PC-3 (cell line): ENCODE measurements at places on chromosomes 16 and 17. TPM values are rescaled to one million over a fixed set of nuclear protein-coding genes. Genes with fewer than 3 reads are reported as not detected.

DNA sequence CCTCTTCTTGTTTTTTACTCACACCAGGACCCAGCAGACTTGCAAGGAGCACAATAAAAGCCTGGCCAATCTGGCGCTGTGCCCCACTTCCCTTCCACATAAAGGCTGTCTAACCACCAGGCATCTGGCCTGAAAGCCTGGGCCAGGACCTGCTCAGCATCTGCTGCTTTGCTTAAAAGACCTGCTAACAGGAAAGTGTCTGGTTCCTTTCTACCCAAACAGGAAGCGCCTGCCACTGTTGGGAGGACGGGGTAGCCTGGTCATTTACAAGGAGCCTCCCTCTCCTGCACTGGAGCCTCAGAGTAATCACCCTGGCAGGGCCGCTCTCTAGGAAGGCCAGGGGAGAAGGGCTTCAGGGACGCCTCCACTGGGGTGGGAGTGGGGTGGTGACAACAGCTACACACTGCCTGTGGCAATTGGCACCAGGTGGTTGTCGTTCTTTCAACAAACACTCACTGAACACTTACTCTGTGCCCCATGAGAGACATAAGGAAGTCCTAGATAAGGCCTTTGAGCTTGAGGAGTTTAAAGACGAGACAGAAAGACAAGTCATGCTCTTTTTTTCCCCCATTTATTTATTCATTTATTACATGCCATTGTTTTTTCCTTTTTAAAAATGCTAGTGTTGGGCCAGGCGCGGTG is 6.3 kb upstream of the MMP28 start:
- H3K4me1 ChIP-seq = peaks cover 7% of the 10 kb centered on the region; the same call in 1 of the 2 replicates
- no peaks in the 10 kb centered on the region for H3K27me3 ChIP-seq
- no peak overlapping the region for H3K27ac ChIP-seq
- H3K36me3 ChIP-seq = no peaks in the 10 kb centered on the region

GRCh38 chr16:10624527-10624926 is 44.1 kb upstream of the EMP2 start:
- no peak for DNase-seq
- H3K27me3 ChIP-seq = no peaks in the 10 kb centered on the region
- no peak overlapping the region for H3K4me3 ChIP-seq
- no peaks in the 10 kb centered on the region for H3K36me3 ChIP-seq

DNA sequence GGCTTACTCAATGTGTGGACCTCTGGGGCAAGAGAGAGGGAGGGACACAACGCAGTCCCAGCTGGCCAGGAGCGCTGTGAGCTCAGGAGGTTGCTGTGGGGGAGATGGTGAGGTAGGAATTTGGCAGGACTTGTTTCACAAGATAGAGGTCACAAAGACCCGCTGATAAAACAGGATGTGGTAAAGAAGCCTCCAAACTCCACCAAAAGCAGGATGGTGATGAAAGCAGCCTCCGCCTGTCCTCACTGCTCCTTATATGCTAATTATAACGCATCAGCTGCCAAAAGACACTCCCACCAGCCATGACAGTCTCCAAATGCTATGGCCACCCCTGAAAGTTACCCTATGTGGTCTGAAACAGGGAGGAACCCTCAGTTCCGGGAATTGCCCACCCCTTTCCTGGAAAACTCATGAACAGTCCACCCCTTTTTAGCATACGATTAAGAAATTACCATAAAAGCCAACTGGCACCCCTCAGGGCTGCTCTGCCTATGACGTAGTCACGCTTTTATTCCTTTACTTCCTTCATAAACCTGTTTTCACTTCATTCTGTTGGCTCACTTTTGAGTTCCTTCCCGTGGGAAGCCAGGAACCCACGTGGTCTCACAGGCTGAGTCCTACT is 5.3 kb upstream of the EIF4A3 start:
- H3K27ac ChIP-seq = no peak overlapping the region
- no peak for DNase-seq
- H3K36me3 ChIP-seq = no peaks in the 10 kb centered on the region
- no peaks in the 10 kb centered on the region for H3K27me3 ChIP-seq
- no peak overlapping the region for H3K4me3 ChIP-seq
- no peaks in the 10 kb centered on the region for H3K4me1 ChIP-seq

DNA sequence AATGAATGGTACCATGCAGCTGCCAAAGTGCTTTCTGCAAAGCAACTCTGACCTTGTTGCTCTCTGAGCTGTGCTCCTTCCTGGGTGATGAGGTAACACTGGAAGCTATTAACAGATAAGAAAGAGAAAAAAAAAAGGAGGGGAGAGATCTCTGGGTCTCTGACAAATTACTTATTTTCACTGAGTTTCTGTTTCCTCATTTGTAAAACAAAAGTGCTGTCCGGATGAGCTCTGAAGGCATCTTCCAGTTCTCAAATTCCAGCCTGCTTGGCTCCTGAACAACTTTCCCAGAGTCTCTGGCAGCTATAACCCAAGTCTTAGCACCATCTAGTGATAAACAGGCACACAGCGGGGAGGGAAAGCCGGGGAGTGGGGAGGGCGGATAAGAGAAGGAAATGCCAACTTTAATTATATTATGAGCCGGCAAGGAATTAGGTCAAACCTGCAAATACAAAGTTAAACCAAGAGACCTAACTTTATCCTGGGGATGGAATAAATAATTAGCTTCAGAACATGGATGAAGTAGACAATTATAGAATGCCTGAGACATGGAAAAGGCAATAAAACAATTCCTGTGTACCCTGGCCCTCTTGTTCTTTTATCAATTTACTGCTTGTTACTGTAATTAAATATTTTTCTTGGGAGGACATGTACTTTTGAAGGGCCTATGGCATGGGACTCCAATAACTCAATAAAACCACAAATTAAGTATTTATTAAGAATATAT is 61.3 kb upstream of the KIFC3 start:
- DNase-seq = peak; percentile 71
- H3K4me3 ChIP-seq = no peak overlapping the region
- H3K27ac ChIP-seq = no peak overlapping the region
- peaks cover 22% of the 10 kb centered on the region for H3K4me1 ChIP-seq

DNA sequence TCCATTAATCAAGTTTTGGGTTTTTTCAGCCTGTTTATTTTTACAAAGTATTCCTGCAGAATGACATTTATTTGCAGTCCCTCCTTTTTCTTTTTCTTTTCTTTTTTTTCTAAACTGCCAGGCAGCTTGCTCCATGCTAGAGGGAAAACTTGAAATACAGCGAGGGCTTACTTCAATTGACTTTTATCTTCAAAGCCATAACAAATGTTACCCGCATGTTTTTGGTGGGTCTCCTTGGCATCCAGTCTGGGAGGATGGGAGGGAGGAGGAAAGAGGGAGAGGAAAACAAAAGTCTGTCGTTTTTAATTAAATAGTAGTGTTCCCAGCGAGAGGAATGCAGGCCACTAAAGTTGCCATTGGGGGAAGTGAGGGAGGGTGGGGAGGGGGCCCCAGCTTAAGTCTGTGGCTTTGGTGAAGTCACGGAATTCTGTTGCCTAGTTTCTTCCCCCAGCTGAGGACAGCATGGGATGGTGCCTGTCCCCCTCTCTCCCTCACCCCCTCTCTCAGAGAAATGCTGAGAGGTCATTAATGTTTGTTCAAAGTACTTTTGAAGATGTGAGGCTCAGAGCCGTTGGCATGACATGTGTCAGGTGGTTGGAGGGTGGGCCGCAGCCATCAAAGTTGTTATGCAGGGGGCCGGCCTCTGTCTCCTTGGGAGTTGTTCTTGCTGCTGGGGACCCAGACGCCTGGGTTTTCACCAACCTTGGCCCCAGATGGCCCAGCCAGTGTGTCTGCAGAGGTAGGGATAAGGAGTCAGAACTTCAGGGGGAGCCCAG is 2.9 kb downstream of the NKD1 start:
- DNase-seq = no peak
- H3K27me3 ChIP-seq = peaks cover 23% of the 10 kb centered on the region
- no peak overlapping the region for H3K27ac ChIP-seq
- no peaks in the 10 kb centered on the region; the same call in 1 of the 2 replicates for H3K4me1 ChIP-seq
- no peak overlapping the region for H3K4me3 ChIP-seq

DNA sequence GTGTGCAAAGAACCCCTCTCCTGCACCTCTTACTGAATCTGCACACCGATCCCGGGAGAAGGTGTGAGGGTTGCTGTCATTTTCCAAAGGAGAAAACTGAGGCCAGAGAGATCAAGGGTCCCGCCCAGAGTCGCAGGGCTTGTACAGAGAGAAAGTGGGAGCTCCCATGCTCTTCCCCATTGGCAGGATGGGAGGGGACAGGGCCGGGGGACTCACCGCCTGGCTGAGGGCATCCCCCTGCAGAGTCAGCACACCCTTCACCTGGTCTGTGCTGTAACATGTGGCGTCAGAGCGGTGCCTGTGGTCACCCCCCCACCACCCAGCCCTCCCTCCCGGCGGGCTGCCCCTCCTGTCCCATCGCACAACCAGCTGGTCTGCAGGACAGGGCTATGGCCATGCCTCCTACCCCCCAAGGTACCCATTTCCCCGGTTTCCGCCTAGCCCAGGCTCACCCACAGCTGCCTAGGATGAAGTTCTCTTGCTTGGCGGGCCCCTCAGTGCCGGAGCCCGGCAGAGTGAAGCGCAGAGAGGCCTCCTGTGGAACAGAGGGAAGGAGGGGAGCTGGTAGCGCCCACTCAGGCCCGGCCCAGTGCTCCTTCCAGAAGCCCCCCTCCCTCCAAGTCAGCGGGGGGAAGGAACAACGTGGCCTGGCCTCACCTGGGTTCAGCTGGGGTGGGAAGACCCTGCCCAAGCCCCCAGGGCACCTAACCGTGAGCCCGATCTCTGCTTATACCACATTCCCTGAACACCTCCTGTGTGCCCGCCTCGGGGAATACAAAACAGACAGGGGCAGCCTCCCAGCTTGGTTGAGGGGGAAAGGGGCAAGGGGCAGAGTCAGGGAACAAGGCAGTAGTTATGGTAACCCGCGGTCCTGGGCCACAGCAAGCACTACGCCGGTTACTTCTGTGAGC is 1.1 kb downstream of the ROGDI start:
- peak overlapping the region; percentile 84 for H3K4me3 ChIP-seq
- no peaks in the 10 kb centered on the region for H3K36me3 ChIP-seq
- no peak overlapping the region for H3K27ac ChIP-seq
- DNase-seq = no peak
- H3K27me3 ChIP-seq = no peaks in the 10 kb centered on the region

- no peak overlapping the region for H3K4me3 ChIP-seq
- DNase-seq = no peak
- no peaks in the 10 kb centered on the region for H3K27me3 ChIP-seq
- no peaks in the 10 kb centered on the region for H3K4me1 ChIP-seq
- no peaks in the 10 kb centered on the region for H3K36me3 ChIP-seq
Measured at GRCh38 chr17:31058976-31059375, 35.8 kb upstream of the NF1 start.

Gene MGAT5B
- total RNA-seq = 4.9 and 10.3 TPM in 2 replicates

Gene CLEC16A
- 9.5 and 14.6 TPM in 2 replicates for total RNA-seq

Gene HOXB7
- not detected in 2 replicates for total RNA-seq

Gene ARSG
- 1.3 and 2.1 TPM in 2 replicates for total RNA-seq
